ENCODE measurements at places on chromosomes 2 and 18.

DNA sequence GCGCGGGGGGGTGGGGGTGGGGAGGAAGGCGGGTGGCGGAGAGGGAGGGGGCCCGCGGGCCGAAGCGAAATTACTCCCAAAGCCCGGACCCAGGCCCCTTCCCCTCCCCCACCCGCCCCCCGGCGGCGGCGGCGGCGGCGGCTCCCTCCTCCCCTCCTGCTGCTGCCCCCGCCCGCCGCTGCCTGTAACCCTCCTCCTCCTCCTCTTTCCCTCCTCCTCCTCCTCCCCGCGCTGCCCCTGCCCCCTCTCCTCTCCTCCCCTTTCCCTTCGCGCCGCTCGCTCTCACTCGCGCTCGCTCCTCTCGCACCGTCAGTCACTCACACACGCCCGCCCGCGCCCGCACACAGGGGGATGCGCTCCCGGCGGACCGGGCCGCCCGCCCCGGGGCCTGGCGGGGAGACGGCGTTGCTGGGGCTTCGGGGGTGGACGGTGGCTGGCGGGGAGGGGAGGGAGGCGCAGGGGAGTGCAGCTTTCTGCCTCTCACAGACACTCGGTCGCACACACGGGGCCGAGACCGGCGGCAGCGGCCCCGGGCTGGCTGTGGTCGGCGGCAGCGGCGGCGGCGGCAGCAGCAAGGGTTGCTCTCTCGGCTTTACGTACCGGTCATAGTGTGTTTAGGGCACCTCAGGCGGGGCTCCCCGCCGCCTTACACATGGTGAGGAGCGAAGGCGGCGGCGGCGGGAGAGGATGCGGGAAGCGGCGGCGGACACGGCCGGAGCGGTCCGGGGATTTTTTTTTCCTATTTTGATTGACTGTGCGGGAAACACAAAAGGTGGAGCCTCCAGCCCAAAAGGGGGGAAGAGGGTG is 405 bp downstream of the SP3 start:
- DNase-seq = peak; percentile 92

DNA sequence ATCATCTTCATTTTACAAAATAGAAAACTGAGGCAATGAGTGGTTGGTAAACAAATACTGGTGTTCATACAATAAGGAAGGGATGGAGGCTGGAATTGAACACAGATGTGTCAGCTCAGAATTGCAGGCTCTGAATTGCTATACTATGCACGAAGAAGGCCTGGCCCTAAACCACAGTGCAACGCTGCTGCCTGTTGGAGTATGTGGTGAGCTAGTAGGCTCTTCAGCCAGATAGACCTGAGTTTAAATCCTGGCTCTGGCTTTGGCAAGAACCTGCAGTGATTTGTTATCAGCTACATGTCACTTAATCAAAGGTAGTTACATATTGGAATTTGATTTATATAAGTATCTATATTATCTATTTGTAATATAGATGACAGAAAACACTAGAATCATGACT is 1602.4 kb upstream of the CELF4 start:
- no peak for DNase-seq

DNA sequence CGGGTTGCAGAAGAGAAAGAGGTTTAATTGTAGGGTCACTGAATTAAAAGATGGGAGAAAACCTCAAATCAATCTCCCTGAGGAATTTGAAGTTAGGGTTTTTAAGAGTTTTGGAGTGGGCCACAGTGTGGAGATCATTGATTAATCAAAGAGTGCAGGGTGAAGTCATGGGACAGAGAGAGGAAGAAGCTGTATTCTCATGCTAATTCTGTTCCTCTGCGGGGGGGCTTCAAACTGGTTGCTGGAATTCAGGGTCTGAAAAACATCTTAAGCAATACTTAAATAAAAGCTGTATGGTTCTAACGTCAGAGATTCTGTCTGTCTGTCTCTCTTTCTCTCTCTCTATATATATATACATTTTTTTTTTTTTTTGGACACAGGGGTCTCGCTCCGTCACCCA is 169.8 kb upstream of the SPATS2L start:
- DNase-seq = no peak

DNA sequence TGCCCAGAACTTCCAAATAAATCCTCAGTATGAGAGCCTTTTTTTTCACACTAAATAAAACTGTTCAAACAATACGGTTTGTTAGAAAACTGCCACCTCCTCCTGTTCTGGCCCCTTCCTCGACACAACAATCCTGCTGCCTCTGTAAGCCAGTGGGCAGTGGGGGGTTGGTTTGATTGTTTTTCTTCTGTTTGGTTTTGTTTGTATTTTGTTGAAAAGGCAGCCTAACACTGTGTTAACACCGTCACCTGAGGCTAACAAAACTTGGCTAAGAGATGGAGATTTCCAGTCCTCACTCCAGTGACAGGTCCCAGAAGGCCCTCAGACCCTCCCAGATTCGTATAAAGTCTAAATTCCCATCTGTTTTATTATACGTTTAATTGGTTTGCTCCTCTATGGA is 402.1 kb downstream of the ZNF521 start:
- no peak for DNase-seq

GRCh38 chr18:78650926-78651325 is 328.7 kb upstream of the SALL3 start:
- no peak for DNase-seq

- DNase-seq = no peak
Observed at GRCh38 chr2:199461711-199462346, 4.1 kb upstream of the SATB2 start.

- DNase-seq = no peak
Observed at GRCh38 chr18:48982266-48982665, 31.5 kb upstream of the SMAD7 start.

GRCh38 chr2:137886083-137886831 is 78.0 kb upstream of the HNMT start:
- DNase-seq = no peak

DNA sequence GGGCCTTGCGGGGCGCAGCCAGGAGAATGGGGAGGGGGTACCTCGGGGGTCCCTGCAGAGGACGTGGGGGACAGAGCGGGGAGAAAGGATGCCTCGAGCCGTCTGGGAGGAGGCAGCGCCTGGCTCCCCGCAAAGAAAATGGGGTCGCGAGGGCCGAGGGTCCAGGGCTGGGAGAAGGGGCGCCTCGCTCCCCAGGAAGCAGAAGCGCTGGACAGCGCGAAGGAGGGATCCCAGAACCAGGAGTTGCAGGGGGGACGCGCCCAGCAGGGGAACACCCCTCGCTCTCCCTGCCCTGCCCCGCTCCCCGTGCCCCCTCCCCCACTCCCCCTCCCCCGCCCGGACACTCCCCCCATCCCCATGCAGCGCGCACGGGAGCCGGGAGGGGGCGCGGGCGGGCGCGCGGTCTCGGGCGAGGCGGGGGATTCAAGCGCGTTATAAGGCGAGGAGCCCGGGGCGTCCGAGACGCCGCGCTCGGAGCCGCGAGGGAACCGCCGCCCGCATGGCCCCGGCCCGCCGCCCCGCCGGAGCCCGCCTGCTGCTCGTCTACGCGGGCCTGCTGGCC is at the start of gene ERFE:
Gene ERFE, plus strand, starts transcription at position 462 of the 562 bp plus-strand sequence. Its CDS starts 38 bp downstream, at position 500.
- DNase-seq = peak; percentile 27
